Activated CD8-positive, alpha-beta memory T cell treated with anti-CD3 and anti-CD28 coated beads, Interleukin-2, amount 50 U/mL, for 48 hours (primary cell): ENCODE measurements at places on chromosomes 11 and 22.

- DNase-seq, result no peak
These were observed 98.8 kb downstream of the PRR5L start for GRCh38 chr11:36394926-36395325.

DNA sequence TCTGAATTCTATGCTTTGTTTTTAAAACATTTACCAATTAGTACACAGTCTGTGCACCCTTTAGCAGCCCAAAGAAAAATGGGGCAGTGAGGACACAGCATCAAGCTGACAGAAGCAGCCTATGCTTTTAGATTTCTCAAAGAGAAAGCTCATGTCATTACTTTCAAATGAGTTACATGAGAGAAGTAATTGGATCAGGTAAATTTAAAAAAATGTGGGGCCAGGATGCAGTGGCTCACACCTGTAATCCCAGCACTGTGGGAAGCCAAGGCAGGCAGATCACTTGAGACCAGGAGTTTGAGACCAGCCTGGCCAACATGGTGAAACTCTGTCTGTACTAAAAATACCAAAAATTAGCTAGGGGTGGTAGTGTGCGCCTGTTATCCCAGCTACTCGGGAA lies 57.7 kb downstream of the APOL5 start:
- DNase-seq, result no peak

GRCh38 chr11:80182901-80183300 lies 742.1 kb upstream of the TENM4 start:
- DNase-seq, result no peak

DNA sequence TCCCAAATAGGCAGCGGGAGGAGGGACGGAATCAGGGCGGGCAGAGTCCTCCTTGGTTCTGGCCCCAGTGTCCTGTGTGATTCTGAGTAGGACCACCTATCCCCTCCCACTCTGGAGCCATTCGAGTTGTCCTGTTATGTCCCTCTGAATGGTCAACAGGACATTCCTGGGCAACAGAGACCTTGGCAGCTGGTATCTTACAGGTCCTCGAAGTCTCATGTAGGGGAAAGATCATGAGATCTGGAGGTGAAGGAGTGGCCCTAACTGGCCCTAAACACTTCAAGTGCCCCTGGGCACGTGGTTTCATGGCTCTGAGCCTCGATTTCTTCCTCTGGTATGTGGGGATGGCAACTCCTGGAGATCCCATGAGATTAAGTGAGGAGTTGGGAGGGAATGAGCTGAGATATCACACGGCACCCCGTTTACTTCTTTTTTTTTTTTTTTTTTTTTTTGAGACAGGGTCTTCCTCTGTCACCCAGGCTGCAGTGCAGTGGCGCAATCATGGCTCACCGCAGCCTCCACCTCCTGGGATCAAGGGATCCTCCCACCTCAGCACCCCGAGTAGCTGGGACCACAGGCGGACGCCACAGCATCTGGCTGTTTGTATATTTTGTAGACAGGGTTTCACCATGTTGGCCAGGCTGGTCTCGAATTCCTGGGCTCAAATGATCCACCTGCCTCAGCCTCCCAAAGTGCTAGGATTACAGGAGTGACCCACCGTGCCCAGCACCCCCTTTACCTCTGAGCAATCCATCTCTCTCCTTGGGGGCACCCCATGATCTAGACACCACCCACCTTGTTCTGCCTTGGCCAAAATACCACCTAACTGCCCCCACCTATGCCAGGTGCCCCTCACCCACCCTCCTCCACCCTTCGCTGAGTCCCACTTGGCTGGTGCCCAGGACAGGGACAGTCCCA lies 6.8 kb downstream of the LIF start:
- no peak for DNase-seq

- DNase-seq, result no peak
These were observed 47.0 kb upstream of the ADORA2A start for GRCh38 chr22:24380220-24380904.

DNA sequence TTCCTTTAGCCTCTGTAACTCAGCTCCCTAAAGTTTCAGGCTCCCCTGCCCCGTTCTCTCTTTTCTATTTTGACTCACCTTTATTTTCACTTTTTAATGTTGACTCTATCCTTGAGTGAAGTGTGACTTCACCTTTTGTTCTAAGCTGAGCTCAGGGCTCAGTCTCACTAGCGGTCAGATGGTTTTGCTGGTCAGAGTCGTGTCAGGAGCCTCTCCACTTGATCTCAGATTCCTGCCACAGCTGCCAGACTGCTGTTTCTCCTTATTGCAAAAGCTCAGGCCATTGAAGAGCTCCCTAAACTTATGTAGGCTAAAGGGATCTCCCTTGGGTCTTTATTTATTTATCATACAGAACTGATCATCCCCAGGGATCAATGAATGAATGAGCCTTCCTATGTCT lies 13.7 kb upstream of the POU2AF2 start:
- no peak for DNase-seq

- peak; percentile 52 for DNase-seq
These were observed 401.0 kb downstream of the LARGE1 start for GRCh38 chr22:33519071-33519973.
